ENCODE measurements at places on chromosomes 11 and 22.

DNA sequence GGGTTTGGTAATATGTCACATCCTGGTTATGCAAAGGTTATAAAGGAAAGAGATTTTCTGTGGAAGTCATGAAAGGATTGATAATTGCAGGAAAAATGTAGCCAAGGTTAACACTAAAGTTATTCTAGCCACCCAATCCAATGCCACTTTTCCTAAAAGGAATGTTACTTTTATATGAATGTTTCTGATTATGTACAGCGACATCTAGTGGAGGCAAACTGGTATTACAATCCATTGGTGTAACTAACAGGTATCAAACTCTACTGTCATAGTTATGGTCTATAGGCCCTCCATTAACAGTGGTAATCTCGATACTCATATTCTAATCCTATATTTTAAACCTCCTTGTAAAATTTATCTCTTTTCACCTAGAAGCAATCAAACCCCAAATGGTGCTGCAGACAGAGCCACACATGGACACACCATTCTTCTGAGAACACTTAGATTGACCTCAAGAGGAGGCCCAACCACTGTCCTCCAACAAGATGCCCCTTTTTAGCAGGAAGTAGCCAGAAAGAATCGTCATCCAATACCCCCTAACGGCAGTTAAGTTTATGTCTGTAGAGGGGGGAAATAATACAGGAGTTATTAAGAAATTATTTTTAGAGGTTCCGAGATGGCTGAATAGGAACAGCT lies 74.9 kb upstream of the RAG2 start:
- DNase-seq = no peak

DNA sequence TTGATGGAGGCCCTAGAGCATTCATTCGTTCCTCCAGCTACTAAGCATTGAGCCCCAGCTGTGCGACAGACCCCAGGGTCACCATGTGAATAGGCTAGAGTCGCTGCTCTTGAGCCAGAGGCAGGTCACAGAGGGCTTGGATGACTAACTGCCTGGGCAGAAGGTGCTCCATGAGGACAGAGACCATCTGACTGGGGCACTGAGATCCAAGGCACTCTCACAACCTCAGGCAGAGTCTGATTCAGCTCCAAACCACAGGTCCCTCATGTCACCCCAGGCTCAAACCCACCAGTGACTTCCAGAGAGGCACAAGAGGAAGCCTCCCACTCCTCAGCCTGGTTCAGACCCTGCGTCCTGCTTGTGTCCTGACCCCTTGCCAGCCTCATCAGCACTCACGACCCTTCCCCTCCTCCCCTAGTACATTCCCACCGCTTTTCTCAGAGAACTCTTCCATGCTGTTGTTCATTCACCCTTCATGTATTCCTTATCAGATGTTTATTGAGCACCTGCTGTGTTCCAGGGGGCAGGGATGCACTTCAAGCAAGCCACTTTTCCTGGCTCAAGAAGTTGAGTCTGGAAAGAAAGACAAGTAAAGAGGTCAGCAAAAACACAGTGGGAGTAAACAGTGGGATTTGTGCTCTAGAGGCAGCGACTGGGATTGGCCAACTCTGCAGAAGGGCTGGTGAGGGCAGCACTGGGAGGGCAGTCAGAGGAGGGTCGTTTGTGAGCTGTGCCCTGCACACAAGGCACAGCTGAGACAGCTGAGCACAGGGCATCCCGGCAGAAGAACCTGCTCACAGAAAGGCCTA lies 9.3 kb downstream of the OAF start:
- no peak for DNase-seq

DNA sequence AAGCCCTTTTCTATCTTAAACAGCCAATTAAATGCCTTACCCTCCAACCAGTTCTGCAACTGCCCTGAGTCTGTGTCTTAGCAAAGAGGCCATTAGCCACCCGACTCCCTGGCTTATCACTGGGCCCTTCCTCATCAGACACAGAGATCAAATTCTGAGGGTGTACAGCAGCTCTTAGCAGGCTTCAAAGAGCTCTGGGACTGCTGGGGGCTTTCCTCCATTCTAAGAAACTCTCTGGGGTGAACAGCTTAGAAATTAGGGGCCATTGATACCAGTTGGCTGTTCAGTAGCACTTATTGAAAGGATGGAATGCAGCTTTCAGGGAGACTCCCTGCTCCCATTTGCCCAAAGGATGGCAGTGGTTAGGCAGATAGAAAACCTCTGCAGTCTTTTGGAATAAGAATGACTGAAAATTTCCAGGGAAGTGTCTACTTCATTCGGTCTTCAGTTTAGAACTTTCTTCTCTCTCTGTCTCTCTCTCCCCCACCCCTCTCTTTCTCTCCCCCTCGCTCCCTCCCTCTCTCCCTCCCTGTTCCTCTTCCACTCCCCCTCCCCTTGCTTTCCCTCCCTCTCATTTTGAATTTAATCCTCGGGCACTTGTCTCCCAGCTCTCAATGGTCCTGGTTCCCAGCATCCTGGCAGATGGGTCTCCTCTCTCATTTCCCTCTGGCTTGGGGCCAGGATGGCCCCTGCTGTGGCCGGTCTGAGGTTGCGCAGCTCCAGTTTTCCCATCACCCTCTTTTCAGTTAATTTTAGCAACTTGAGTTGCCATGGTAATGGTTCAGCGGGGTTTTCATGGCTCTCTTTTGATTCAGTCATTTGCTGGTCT lies 76.4 kb downstream of the COMMD9 start:
- DNase-seq = no peak

DNA sequence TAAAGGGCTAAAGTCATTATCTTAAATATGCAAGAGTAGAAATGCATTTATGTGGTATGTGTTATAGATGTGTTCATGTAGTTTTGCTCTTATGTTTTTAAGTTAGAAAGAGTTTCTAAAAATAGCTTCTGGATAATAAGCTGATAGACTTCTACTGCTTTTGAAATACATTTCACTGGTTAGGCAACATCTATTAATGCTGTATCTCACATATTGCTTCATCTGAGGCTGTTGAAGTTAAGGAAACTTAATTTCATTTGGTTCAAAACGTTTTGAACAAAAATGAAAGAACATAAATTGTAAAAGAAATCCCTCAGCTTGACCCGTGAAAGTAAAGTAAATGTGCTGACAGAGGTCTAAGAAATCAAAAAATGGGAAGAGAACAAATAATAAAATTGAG lies 164.0 kb upstream of the CTSC start:
- no peak for DNase-seq

DNA sequence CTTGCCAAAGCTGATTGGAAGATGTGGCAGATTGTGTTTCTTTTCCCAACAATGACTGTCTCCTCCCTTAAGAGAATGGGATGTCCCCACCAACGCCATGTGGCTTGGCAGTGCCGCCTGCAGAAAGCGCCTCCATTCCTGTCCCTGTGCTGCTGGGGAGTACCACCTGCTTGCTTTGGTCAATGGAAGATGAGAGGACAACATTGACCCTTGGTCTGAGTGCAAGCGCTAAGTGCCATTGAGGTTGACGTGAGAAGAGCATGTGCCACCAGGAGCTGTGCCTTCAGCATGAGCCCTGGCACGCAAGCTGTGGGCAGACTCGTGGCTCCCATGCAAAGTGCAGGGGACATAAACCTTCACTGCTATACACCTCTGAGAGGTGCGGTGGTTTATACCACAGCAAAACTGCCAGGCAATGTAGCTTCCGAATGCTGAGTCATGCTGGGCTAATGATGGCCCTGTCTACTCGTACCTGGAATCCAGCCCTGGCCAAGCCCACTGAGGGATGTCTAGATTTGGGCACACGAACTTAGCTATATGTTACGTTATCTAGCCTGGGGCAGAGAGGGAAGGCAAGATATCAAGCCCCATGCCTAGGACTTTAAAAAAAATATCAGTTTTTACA lies 41.9 kb downstream of the MYEOV start:
- DNase-seq = no peak

DNA sequence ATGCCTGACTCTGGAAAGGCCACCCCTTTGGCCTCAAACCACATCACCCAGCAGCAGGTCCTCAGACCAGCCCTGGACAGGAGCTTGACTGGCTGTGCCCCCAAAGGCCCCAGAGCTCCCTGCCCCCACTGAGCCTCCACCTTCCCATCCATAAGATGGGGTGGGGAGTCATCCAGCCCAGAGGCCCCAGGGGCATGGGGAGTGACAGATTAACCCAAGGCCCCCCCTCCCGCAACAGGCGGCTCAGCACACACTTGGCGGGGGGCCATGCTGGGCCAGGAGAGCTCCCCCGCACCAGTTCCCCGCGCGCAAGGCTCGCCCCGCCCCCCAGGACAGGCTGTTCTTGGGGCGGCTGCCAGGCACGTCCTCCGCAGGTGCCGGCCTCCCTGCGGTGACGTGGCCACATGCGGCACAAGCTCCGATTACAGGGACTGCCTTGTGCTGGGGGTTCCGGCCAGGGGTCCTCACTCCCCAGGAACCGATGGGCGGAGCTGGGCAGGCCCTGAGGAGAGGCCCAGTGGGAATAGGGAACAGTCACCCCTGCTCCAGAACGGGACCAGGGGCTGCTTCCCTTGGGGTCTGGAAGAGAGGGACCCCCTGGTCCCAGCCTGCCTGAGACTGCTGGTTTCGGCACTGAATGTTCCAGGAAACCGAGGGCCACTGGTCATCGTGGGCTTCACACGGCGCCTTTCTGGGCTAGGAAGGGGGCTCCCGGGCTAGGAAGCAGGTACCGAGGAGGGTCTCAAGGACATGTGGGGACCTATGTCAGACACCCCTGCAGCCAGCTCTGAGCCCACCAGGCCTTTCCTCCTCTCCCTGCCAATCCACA lies 5.1 kb upstream of the CDKN1C start:
- no peak for DNase-seq

DNA sequence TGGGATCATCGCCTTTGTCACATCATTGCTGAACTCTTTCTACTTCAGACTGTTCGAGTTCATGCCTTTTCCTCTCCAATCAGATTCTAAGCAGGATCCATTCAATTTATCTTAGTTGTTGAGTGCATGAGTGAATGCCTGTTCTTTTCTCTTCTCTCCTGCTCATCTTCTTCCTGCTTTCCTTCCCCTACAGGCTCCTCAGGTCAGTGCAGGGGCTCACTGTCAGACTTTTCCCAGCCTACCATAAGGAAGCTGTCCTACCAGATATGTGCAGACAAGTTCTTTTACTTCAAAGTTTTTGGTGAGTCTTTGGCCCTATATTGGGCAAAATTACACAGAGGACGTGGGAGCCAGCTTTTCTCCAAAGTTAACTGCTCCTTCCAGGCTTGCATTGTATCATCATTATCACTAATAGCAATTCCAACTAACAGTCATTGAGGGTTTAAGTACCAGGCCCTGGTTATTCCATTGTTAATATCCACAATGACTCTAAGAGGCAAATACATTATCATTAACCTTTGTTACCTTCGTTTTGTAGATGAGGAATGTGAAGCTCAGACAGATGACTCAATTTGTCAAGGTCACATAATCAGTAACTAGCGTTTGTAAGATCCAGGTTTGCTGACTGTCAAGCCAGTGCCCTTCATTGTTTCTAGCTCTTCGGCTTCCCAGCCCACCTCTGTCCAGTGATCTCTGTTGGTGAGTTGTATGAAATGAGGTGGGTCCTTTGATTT lies 30.4 kb downstream of the OR6Q1 start:
- DNase-seq = no peak

GRCh38 chr11:62295504-62295903 lies 3.4 kb downstream of the SCGB1D4 start:
- DNase-seq = no peak

DNA sequence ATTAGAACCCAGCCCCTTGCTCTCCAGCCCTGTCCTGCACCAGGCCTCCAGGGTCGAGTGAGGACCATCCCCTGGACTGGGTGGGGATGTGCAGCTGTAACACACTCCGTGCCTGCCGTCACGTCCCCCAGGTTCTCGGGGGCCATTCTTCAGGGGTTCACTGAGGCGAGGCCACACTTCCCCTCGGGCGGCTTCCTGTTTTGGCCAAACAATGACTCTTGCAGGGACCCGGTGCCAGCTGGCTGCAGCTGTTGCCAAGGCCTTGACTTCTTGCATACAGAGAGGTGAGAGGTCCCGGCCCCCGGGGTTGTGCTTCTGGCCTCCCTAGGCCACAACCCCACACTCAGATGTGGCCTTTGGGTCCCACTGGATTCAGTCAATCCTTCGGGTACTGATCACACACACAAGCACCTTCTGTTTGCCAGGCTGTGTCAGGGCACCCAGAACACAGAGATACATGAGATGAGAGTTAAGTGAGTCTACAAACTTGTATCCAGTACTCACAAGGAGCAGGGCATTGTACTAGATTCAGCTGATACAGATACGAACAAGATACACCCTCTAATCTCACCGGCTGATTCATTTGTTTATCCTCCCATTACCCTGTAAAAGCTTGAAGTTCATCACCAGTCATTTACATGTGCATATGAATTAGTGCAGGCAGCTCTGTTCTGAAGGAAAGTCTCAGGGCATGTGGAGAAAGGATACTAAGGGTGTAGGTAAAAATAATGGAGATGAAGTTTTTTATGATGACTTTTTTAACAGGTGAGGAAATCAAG lies 32.9 kb downstream of the LRRC32 start:
- no peak for DNase-seq

GRCh38 chr11:108788565-108789199 lies 123.8 kb downstream of the DDX10 start:
- no peak for DNase-seq

DNA sequence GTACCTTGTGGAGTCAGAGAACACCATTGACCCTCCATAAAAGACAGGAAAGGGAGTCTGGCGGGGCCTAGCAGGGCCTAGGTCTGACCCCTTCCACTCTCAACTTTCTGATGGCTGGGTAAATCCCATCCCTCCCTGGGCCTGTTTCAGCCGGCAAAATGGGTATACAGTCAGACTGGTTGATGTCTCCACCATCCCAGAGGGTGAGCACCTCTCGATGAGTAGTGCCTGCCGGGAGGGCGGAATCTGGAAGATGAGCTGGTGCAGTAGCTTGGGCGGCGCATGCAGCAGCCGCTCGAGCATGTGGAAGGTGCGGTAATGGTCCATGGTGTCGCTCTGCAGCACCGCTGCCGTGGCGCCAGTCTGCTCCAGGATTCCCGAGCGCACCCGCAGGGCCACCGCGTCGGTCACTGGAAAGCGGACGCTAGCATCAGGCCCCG lies 528 bp downstream of the FIBP start:
- no peak for DNase-seq

DNA sequence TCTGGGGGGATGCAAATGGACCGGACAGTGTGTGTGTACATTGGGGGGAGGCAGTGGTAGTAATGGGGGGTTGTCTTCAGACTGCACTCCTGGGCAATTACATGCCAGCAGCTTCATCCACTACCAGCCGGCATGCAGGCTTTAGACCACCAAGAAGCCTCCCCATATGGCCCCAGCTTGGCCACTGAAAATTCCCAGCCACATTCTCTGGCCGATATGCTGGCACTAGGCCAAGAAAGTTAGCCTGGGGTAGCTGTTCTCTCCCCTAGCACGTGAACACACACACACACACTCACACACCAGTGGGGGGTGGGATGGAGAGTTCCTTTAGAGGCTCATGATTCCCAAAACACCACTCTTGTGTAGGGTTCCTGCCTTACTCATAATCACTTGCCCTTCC lies 3.6 kb upstream of the ROBO3 start:
- no peak for DNase-seq

GRCh38 chr22:46195487-46196165 lies 45.3 kb downstream of the PPARA start:
- no peak for DNase-seq

GRCh38 chr22:27834364-27835185 lies 33.0 kb upstream of the MN1 start:
- no peak for DNase-seq

GRCh38 chr11:21472261-21472660 lies 720.6 kb upstream of the ANO5 start:
- no peak for DNase-seq

GRCh38 chr22:35582218-35582860 lies 34.8 kb downstream of the MB start:
- DNase-seq = no peak

All from T1000 (cell line).